ENCODE measurements at places on chromosomes 2 and 18.

DNA sequence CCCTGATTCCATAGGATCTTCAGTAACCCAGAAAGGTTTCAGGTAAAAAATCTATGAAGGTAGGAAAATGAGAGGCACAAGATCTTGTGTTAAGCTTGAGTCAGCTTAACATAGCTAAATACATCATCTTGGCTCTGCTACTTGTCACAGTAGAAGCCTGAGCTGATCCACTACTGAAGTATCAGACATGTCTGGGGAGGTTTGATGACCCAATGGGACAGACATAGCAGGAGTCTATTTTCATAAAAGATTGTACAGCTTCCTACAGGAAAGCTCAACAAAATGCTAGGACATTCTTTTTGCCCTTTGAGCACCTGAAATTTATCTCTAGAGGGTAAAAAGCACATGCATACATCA is 84.3 kb upstream of the FSHR start:
- no peak for DNase-seq
- H3K4me1 ChIP-seq: peaks cover 3% of the 10 kb centered on the region
- H3K36me3 ChIP-seq: no peaks in the 10 kb centered on the region
- H3K4me3 ChIP-seq: no peak overlapping the region
- H3K27me3 ChIP-seq: no peaks in the 10 kb centered on the region

DNA sequence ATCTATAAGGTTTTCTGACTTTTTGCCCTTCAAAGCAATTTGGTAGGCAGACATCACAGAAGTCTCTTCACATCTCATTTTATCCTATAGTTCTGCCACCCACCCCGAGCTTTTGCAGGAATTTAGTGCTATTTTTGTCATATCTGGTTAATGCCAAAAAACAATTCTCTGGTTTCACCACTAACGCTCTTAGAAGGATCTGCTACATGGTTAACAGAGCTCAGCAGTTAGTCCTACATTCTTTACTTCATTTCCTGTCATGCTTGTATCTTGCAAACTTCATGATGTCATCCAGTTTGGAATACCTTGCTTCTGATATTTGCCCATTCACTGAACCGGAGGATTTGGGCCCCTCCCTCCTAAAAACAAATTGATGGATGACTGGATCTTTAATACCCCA is 116.8 kb upstream of the SERPINE2 start:
- no peaks in the 10 kb centered on the region for H3K27me3 ChIP-seq
- no peak overlapping the region for H3K27ac ChIP-seq

GRCh38 chr18:67302043-67302442 is 214.5 kb downstream of the DSEL start:
- H3K36me3 ChIP-seq: no peaks in the 10 kb centered on the region
- H3K27me3 ChIP-seq: no peaks in the 10 kb centered on the region
- H3K4me3 ChIP-seq: no peak overlapping the region
- H3K27ac ChIP-seq: no peak overlapping the region
- no peak for DNase-seq

GRCh38 chr2:118729760-118730159 is 117.7 kb downstream of the EN1 start:
- no peak overlapping the region for H3K4me3 ChIP-seq
- no peaks in the 10 kb centered on the region for H3K36me3 ChIP-seq
- DNase-seq: no peak
- H3K27me3 ChIP-seq: no peaks in the 10 kb centered on the region
- H3K27ac ChIP-seq: no peak overlapping the region
